ENCODE measurements at places on chromosomes 12 and 14.

- no peaks in the 10 kb centered on the region for H3K27me3 ChIP-seq
- H3K4me1 ChIP-seq: peaks cover 9% of the 10 kb centered on the region
- no peak for DNase-seq
- no peaks in the 10 kb centered on the region for H3K36me3 ChIP-seq
These were observed 207.9 kb upstream of the BCL2L14 start for GRCh38 chr12:11862798-11863197.

DNA sequence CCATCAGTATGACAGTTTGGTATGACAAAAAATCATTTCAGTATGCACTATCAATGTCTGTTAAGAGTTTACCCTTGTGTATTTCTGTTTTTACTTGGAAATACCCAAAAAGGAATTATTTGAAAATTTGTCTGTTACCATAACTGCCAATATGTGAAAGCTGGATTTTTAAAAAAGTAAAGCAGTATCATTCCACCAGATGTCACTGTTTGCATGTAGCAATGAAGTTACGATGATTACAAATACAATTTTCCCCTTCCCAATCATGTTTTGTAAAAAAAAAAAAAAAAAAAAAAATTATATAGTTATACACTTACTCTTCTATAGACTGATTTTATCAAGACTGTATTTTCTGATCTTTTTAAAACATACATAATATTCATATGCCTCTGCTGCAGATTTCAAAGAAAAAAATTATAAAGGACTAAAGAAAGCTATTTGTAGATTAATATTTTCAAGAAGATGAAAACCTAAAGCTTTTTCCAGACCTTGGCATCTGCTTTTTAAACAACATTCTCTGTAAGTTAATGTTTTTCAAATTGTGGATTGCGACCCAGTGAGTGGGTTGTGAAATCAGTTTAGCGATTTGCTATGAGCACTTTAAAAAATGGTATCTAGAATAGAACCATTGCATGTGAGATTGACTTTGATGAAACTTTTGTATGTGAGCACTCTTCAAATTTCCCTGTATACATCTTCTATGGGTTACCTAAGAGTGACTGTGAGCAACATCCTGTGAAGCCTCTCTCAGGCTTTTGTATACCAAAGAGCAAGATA lies 114.2 kb downstream of the TTC6 start:
- no peaks in the 10 kb centered on the region for H3K36me3 ChIP-seq
- H3K4me1 ChIP-seq: no peaks in the 10 kb centered on the region
- no peaks in the 10 kb centered on the region for H3K27me3 ChIP-seq
- no peak overlapping the region for H3K4me3 ChIP-seq
- no peak overlapping the region for H3K27ac ChIP-seq
- no peak for DNase-seq

DNA sequence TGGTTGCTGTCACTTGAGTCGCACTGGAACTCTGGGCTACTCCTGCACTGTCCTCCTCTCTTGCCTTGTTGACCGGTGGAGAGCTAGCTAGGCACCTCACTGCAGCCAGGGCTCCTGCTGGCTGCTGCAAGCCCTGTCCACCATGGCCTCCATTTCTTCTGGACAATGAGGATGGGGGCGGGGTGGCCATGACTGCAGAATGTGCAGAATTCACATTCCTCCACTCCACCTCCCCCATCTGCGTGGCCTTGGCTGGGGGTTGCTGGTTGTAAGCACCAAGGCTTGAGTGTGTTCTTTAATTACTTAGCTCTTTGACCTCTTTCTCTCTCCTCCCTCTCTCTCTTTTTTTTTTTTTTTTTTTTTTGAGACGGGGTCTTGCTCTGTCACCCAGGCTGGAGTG lies 248.5 kb downstream of the PCNX1 start:
- H3K27me3 ChIP-seq: no peaks in the 10 kb centered on the region
- no peaks in the 10 kb centered on the region for H3K4me1 ChIP-seq
- no peak for DNase-seq
- H3K4me3 ChIP-seq: no peak overlapping the region

DNA sequence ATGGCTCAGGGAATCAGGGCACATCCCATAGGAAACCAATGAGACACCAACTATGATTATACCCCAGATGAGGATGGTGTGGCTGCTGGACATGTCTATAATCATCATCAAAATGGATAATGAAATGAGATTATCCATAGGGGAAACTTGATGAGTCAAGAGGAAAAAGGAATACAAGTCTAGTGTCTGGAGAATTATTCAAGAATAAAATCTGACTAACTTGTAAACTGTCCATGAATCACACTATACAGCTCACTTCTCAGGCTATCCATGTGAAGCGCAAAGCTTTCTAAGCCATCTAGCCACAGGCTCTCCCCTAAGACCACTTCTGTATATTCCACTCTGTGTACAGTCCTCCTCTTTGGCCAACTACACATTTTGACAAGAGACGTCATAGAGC lies 52.5 kb downstream of the DUSP16 start:
- H3K27me3 ChIP-seq: no peaks in the 10 kb centered on the region
- no peak overlapping the region for H3K4me3 ChIP-seq
- no peak for DNase-seq
- no peaks in the 10 kb centered on the region for H3K36me3 ChIP-seq

DNA sequence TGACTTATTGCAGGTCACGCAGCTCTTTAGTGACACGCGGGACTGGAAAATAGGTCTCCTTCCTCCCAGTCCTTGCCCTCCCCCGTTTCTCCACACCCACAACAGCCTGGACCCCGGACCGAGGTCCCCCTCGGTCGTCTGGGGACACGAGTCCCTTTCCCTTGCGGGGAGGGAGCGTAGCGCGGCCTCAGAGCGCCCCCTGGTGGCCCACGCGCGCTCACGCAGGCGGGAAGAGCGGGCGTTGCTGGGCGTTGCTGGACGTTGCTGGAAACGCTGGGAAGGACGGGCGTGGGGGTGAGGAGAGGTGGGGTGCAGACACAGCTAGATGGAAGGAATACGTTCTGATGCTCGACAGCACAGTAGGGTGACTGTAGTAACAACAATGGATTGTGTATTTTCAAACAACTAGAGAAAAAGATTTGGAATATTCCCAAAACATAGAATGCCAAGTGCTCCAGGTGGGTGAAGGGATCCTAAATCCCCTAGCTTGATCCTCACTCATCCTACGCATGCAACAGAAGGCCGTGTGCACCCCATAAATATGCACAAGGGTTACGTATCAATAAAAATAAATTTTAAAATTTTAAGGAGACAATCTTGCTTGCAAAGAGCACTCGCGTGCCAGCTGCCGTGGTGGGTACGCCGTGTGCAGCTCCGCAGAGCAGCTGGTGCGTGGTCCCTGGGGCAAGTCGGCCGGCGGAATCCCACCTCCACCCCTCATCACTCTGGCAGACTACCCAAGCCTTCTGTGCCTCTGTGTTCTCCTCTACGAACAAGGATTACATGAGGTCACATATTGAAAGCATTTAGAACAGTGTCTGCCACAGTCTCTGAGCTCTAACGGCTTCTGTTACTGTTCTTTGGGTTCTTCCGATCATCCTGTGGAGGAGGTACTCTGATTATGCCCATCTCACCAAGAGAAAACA lies 87.4 kb downstream of the B4GALNT3 start:
- H3K27ac ChIP-seq: no peak overlapping the region
- no peaks in the 10 kb centered on the region for H3K27me3 ChIP-seq
- H3K4me1 ChIP-seq: no peaks in the 10 kb centered on the region
- peak overlapping the region; percentile 25 for H3K4me3 ChIP-seq
- DNase-seq: no peak

DNA sequence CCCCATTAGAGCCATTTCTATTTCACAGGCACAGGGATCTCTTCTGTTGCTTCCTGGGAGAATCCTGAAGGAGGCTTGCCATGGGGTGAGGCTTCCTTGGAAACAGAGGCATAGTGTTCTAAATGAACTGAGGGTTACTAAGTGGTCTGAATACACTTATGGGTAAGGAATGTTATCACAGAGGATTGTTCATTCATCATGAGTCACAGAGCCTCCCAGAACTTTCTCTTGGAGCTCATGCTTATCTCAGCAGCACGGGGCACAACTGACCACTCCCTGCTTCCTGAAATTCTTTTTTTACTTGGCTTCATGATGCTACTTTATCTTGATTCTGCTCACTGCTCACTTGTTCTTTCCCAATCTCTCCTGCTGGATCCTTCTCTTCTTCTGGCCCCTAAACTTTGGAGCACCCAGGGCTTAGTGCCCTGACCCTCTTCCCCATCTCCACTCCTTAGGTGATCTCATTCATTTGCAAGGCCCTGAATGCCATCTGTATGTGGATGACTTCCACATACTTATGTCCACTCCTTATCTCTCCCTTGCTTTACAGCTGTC lies 57.9 kb downstream of the ANO6 start:
- H3K4me1 ChIP-seq: peaks cover 5% of the 10 kb centered on the region
- H3K4me3 ChIP-seq: no peak overlapping the region
- no peak overlapping the region for H3K27ac ChIP-seq
- no peaks in the 10 kb centered on the region for H3K27me3 ChIP-seq

- no peaks in the 10 kb centered on the region for H3K27me3 ChIP-seq
- no peak for DNase-seq
- no peaks in the 10 kb centered on the region for H3K36me3 ChIP-seq
- no peak overlapping the region for H3K4me3 ChIP-seq
- no peak overlapping the region for H3K27ac ChIP-seq
These were observed 469.3 kb downstream of the LRIG3 start for GRCh38 chr12:58450868-58451482.

DNA sequence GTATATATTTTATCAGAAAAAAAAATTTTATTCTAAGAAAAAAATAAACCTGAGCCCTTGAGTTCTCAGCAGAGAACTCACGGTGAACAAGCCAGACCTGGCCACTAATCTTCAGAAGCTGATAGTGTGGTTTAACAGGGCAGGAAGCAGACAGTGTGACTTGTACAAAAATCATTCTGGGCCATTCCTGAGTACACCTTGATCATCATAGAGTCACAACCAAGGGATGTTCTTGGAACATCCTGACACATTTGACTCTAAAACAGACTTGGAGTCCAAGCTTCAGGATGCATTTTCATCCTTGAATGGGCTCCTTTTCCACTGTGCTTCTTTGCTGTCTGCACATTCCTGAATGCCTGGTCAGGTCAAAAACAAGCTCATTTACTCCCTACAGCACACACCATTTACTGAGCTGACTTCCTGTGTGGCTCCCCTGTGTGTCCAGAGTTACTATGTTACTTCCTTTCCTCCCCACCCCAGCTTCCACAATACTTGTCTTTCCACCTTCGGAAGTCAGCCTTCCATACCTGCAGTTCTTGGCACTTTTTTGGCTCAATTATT lies 112.0 kb downstream of the ANO6 start:
- no peaks in the 10 kb centered on the region for H3K36me3 ChIP-seq
- H3K4me1 ChIP-seq: no peaks in the 10 kb centered on the region
- no peak overlapping the region for H3K4me3 ChIP-seq
- H3K27me3 ChIP-seq: no peaks in the 10 kb centered on the region
- no peak for DNase-seq
- H3K27ac ChIP-seq: no peak overlapping the region

GRCh38 chr14:62138593-62138992 lies 376.4 kb downstream of the SNAPC1 start:
- H3K27me3 ChIP-seq: no peaks in the 10 kb centered on the region
- no peaks in the 10 kb centered on the region for H3K4me1 ChIP-seq
- H3K36me3 ChIP-seq: no peaks in the 10 kb centered on the region
- DNase-seq: no peak
- H3K27ac ChIP-seq: no peak overlapping the region
- no peak overlapping the region for H3K4me3 ChIP-seq

- no peak for DNase-seq
- H3K27me3 ChIP-seq: peaks cover 4% of the 10 kb centered on the region
- H3K36me3 ChIP-seq: no peaks in the 10 kb centered on the region
- H3K4me3 ChIP-seq: no peak overlapping the region
- no peak overlapping the region for H3K27ac ChIP-seq
- no peaks in the 10 kb centered on the region for H3K4me1 ChIP-seq
These were observed 525.2 kb upstream of the CCDC196 start for GRCh38 chr14:65961004-65961403.

- H3K36me3 ChIP-seq: no peaks in the 10 kb centered on the region
- no peak overlapping the region for H3K4me3 ChIP-seq
- no peak for DNase-seq
These were observed 72.3 kb upstream of the TMCC3 start for GRCh38 chr12:94722664-94723063.

- no peak overlapping the region for H3K4me3 ChIP-seq
- H3K27me3 ChIP-seq: no peaks in the 10 kb centered on the region
- no peaks in the 10 kb centered on the region for H3K36me3 ChIP-seq
- no peak for DNase-seq
These were observed 11.5 kb downstream of the CCND2 start for GRCh38 chr12:4285070-4285469.

GRCh38 chr12:34400411-34400881 lies 378.1 kb downstream of the ALG10 start:
- no peaks in the 10 kb centered on the region for H3K4me1 ChIP-seq
- H3K36me3 ChIP-seq: no peaks in the 10 kb centered on the region
- H3K27me3 ChIP-seq: no peaks in the 10 kb centered on the region
- no peak overlapping the region for H3K27ac ChIP-seq
- peak; percentile 6 for DNase-seq

DNA sequence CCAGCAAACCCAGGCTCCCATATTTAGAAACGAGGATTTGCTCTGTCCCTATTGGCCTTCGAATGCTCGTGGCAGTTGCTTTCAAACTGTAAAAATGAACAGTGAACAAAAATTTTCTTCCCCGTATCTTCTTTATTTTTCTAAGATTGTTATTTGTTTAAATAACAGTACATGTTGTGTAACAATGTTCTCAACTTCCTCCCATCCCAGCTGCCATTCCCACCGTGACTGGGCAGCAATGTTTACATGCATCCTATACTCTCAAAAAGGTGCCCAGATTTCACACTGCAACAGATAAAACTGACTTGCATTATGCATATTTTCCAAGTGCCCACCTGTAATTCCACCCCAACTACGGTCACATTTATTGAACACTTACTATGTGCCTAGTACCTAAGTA lies 12.8 kb downstream of the VCPKMT start:
- H3K27ac ChIP-seq: no peak overlapping the region
- no peaks in the 10 kb centered on the region for H3K27me3 ChIP-seq
- H3K4me3 ChIP-seq: no peak overlapping the region
- H3K4me1 ChIP-seq: no peaks in the 10 kb centered on the region
- no peak for DNase-seq

DNA sequence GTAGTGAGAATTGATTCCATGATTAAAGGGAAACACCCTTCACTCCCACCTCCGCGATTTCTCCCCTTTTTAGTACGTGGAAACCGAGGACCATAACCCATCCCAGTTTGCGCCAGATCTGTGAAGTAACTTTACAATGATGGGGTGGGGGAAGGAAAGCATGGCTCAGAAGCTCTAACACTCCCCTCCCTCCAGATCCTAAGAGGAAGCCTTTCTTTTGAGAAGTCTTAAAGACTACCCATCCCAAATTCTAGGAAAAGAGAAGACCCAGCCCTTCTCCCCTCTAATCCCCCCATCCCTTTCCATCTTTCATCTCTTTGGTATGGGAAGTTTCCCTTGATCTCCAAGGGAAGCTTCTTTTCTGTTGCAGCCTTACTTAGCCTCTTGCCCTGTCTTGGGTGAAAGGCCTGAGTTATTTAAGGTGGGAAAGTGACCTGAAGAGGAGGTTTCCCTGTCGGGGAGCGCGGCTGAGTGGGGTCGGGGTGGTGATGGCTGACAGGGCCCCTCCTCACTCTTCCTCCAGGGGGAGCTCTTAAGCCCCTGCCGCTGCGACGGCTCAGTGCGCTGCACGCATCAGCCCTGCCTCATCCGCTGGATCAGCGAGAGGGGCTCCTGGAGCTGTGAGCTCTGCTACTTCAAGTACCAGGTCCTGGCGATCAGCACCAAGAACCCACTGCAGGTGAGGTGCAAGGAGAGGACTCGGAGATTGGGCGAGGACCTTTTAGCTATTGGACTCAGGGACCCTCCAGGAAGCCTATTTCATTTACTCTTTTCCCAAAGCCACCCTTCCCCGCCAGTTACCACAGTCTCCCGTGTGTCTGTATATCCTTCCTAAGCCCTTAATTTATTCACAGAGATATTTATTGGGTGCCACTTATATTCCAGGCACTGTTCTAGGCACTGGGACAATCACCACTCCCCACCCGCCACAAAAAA lies 1.8 kb downstream of the MARCHF9 start:
- H3K36me3 ChIP-seq: no peaks in the 10 kb centered on the region
- H3K27me3 ChIP-seq: no peaks in the 10 kb centered on the region
- H3K27ac ChIP-seq: no peak overlapping the region
- DNase-seq: no peak

All from breast epithelium (tissue), 4 donors.